HAP-1 (cell line): ENCODE measurements at places on chromosomes 1 and 21.

GRCh38 chr1:62304975-62305374, 14.3 kb downstream of the KANK4 start:
- no peak for DNase-seq

- no peak for DNase-seq
Observed at GRCh38 chr1:207081088-207081487, 7.6 kb upstream of the C4BPB start.

GRCh38 chr1:226784081-226785049, 45.3 kb upstream of the ITPKB start:
- DNase-seq, result peak; percentile 79

- no peak for DNase-seq
Observed at GRCh38 chr1:112852276-112852675, 103.7 kb downstream of the SLC16A1 start.

DNA sequence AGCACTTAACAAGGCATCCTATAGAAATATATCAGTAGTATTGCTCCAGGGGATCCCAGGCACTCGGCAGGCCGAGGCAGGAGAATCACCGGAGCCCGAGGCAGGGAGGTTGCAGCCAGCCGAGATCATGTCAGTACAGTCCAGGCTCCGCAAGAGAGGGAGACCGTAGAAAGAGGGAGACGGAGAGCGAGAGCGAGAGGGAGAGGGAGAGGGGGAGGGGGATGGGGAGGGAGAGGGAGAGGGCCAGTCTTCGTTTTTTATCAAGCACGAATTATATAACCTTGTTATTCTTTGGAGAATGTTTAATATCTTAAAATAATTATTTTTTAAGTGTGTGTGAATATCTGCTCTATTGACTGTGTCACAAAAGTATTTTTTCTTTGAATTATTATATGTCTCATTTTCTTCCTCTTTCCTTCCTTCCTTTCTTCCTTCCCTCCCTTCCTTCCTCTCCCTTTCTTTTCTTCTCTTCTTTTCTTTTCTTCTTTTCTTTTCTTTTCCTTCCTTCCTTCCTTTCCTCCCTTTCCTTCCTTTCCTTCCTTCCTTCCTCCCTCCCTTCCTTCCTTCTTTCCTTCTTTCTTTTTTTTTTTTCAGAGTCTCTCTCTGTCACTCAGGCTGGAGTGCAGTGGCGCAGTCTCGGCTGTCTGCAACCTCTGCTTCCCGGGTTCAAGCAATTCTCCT, 233.7 kb downstream of the SRGAP2C start:
- DNase-seq, result no peak

DNA sequence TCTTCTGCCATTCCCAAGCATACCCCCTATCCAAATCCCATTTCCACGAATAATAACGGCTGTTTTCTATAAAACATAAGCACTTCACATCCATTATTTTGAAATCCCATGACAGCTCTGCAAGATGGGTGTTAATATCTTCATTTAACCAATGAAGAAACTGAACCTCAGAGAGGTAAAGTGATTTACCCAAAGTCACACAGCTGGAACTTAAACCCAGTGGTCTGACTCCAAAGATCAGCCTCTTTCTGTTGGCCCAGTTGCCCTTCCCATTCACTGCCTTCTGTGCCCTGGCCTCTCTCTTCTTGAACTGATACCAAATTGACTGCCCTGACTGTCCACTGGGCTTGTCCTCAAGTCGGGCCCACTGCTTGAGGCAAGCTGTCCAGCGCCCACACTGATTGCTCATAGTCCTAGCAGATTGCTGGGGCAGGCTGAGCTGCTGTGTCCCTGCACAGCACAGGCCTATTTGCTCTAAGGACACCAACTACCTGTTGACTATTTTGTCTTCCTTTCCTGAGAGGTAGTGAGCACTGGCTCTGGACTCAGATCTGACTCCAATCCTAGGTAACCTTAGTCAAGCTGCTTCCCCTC, 19.3 kb downstream of the TAL1 start:
- no peak for DNase-seq

DNA sequence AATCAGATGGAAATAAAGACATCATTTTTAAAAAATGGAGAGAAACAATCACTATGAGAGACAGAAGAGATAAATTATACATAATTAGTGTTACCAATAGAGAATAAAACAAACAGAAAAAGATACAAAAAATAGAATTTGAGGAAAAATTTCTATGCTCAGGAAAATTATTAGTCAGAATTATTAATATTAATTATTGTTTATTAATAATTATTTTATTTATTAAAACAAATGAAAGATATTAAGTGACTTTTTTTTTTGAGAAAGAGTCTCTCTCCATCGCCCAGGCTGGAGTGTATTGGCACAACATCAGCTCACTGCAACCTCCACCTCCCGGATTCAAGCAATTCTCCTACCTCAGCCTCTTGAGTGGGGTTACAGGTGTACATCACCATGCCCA, 299.8 kb upstream of the NR5A2 start:
- DNase-seq, result no peak

DNA sequence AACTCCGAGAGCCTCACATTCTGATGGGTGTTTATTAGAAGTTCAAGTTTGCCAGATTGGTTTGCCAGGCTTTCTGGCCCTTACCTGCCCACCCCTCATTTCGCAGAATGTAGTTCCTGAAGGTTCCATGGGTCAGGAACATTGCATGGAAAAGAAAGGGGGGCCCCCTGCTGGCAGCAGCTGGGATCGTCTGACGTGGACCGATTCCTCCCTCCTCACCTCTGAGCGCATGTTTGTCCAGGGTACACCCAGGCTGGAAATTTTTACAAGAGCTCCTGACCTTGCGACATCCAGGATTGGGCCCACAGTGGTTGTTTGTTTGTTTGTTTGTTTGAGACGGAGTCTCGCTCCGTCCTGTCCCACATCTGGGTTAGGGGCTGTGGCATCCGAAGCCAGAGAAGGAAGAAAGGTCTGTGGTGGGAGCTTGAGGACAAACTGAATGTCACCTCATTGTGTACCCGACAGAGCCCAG, 126.0 kb upstream of the TMEM51 start:
- DNase-seq, result peak; percentile 84
